ENCODE measurements at places on chromosomes 1 and 21.

GRCh38 chr1:25174730-25175612 is 57.3 kb downstream of the SYF2 start:
- no peak for DNase-seq

GRCh38 chr21:27813750-27814149 is 846.9 kb upstream of the ADAMTS5 start:
- no peak for DNase-seq

DNA sequence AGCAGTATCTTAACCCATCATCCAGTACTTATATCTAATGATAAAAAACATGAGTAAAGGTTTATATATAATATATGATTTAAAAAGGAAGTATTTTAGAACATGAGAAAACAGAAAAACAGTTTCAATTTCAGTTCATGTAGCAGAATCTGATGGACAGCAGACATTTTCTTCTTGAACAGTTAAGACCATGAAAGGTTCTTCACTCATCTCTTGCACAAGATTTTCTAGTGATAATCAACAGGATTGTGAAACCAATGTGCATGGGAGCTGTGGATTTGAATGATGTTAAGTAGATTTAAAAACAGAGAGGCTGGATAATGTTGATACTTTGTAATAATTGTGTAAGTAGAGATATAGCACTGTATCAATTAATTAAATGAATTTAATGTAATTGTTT is 1297.6 kb downstream of the BRINP3 start:
- DNase-seq: no peak

DNA sequence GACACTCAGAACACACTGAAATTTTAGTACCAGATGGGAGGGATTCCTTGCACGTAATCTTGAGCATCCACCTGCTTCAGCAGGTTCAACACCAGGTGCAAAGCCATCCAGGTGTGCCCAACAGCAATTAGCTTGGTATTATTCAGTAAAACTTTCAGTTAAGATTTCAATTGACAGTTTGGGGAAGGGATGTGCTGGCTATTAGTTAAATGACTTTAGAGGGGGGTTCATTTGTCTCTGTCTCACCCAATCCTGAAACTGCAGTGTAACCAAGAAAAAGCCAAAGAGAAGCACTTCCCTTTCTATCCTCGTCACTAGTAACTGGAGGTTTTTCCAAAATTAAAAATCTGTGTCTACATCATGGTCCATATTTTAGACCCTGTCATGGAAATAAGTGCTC is 90.9 kb downstream of the PIK3R3 start:
- DNase-seq: no peak
